ENCODE measurements at places on chromosomes 16 and 17.
A peak's percentile ranks its signal among the peaks of the same experiment; 100 is the strongest.

DNA sequence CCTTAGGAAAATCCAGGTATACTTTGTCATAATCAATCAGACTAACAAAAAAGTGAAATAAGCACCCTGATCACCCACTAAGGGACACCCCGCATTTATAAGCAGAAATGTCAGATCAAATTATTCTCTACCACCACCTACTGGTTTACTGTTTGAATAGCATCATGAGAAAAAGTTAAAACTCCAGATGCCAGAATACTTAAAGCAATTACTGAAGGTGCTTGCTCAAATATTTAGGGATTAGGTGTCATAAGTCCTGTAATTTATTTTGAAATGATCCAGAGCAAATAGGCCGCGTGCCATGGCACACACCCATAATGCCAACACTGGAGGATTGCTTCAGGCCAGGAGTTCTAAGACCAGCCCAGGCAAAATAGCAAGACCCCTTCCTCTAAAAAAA, 2.3 kb downstream of the TOP2A start:
- peak; percentile 24 for DNase-seq

GRCh38 chr17:37774504-37774903, 29.6 kb upstream of the HNF1B start:
- no peak for DNase-seq

GRCh38 chr16:19717314-19717713, 713 bp downstream of the KNOP1 start:
- DNase-seq, result no peak

DNA sequence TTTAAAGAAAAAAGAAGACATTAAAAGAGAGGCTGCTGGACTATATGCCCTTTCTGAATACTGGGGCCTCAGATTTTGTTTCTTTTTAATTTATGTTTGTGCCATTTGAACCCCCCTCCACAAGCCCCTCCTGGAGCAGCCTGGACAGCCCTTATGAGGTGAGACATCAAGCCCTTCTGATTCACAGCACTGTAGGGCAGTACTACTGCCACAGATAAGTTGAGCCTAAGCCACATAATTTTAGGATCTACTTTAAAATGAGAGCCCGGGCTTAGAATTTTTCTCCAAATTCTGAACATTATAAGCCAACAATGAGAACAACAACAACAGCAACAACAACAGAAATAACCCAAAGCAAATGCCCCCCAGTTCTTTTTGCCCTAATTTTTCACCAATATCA, 256.9 kb upstream of the SALL1 start:
- no peak for DNase-seq

DNA sequence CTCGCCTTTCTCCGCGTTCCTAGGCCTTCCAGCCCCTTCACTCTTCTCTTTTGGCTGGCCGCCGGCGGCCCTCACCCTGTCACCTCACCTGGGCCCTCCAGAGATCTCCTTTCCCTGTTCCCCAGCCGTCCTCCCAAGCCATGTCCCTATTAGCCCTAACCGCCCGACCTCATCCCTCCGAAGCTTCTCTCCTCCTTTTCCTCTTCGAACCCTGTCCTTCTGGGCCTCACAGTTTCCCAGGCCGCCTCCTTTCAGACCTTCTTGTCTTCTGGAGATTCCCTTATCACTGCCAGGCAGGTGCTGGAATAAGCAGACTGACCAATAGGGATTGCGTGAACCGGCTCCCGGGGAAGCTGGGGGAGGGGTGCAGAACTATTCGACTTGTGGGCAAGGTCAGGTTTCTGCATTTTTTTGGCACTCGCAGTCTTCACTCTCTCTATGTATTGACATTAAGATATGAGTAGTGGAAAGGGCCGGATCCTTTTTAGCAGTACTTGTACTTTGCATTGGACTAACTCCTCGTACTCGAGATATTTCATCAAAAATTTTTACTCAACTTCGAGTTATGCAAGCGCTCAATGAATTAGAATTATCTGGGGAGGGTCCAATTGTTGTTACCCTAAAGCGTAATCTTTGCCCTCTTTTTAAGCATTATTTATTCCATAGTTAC, 690 bp downstream of the RHOT1 start:
- DNase-seq, result no peak

- no peak for DNase-seq
Measured at GRCh38 chr16:75965504-75966374, 239.4 kb upstream of the CPHXL start.

DNA sequence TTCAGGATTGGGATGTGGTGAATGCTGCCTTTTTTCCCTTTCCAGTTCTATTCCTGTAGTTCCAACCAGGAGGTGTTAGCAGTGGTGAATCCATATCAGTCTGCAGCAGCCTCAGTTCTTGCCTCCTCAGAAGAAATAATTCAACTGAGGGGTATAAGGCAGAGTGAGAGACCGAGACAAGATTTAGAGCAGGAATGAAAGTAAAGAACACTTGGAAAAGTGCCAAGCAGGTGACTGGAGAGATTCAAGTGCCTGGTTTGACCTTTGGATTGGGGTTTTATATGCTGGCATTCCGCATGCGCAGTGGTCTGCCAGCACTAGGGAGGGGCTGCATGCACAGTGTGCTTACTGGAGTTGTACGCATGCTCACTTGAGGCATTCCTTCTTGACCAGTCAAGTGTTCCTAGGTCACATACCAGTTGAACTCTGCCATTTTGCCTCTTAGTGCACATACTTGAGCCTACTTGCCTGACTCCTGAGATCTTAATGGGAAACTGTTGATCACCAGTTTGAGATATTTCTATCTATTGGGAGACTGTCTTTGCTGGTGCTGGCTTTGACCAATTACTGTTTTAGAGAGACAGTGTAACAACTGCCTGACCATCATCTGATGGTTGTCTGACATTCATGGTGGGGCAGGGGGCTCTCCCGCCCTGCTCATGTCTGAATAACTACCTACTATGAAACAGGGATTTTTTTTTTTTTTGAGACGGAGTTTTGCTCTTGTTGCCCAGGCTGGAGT, 680 bp upstream of the CCL15 start:
- peak; percentile 3 for DNase-seq

GRCh38 chr16:69669577-69669976, 56.8 kb downstream of the NQO1 start:
- DNase-seq, result no peak

- DNase-seq, result no peak
Measured at GRCh38 chr17:65688307-65688706, 126.9 kb upstream of the AXIN2 start.

GRCh38 chr17:50956750-50957523, 90.8 kb upstream of the TOB1 start:
- DNase-seq, result peak; percentile 81

GRCh38 chr16:85028685-85029407, 1.3 kb downstream of the KIAA0513 start:
- no peak for DNase-seq

DNA sequence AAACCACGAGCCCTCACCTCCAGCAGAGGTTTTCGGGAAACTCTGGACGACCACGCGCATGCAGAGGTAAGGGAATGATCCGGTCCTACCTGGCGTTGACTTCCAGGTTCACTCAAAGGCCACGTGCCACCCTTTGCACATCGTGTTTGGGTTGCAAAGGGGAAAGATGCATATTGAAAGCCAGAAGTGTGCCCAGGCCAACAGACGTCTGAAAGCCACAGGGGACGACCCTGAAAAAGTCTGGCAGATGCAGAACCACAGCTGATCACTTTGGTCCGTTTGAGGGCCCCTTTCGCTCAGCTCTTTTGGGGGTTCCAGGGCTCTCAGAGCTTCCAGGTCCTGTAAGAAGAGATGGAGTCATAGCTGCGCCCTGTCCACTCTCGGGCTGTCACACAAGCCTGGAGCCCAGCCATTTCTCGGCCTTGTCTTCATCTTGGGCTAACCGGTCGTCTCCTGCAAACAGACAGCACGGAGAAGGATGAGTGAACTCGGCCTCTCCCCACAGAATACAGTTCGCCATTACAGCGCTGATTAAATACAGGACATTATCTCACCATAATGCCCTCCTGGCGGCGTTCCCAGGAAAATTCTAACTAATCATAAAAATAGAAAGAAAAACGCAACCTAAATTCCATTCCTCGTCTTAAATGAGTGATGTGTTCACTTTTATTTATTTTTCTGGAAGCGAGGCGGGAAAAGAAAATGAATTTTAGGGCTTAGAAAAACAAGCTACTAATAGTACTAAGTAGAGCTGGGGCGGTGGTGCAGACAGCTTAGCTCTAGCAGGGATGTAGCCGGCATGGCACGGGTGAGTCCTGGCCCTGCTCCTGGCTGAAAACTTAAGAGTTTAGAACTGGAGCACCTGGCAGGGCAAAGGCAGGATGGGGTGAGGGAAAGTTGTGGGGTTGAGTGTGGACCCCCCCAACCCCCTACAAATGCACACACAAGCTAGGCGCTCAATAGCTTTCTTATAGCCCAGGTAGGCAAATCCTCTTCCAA, 45.5 kb upstream of the ZFHX3 start:
- DNase-seq, result no peak

DNA sequence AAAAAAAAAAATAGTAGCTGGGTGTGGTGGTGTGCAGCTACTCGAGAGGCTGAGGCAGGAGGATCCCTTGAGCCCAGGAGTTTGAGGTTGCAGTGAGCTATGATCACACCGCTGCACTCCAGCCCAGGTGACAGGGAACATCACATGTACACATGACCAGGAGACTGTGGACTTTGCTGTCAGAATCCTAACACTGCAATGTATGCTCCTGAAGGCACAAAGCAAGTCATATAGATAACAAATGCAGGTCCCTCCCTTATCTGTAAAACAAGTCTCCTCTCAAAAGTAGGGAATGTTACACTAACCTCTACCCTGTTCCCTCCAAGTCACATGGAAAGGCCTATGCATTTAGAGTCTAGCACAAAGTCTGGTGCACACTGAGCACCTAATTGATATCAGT, 48.5 kb downstream of the ARHGAP17 start:
- no peak for DNase-seq

GRCh38 chr17:50696365-50696879, 11.3 kb downstream of the ANKRD40 start:
- DNase-seq, result no peak

DNA sequence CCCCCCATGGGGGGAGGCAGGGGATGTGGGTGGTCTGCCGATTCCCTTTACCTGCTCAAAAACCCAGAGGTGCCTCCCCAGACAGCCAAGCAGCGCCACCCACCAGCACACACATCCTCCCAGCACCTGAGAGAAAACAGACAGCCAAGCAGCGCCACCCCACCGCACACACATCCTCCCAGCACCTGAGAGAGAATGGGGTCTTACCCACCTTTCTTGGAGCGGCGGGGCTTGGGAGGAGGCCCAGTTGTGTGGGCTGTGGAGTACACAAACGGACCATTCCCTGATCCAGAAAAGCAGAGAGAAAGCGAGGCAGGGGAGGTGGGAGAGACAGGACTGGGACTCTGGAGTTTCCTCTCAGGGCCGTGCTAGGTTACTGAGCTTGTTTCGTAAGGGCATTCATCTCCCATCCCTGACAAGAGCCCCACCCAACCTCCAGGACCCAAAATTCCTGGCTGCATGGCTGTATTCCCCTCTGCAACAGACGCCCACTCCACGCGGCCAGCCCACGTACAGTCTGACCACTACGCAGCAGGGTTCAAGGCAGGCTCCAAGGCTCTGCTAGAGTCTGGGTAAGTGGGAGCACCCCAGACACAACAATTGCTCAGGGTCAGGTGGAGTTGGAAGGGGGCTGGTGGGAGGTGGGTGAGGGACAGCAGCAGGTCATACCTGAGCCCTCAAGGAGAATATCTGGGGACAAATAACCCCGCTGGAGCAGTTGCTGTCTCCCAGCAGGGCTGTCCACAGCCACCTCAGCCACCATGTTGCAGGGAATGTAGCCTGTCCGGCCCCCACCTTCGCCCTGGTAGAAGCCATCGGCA, 22.3 kb downstream of the TSPOAP1 start:
- DNase-seq, result no peak

DNA sequence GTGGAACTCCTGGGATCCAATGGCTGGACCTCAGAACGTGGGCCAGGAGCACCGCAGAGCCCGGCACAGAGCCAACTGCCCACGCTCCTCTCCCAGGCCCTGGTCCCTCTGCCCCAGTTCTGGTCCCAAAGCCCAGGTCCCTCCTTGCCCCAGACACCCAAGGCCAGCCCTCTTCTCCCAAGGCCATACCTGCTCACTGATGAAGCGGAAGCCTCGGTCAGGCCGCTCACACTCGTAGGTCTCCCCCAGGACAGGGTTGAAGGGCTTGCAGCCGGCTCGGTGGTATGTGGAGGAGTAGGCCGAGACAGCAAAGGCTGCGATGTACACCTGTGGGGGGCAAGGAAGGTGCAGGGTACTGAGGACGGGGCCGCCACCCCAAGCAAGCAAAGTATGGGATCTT, 8.5 kb downstream of the OSBPL7 start:
- no peak for DNase-seq

DNA sequence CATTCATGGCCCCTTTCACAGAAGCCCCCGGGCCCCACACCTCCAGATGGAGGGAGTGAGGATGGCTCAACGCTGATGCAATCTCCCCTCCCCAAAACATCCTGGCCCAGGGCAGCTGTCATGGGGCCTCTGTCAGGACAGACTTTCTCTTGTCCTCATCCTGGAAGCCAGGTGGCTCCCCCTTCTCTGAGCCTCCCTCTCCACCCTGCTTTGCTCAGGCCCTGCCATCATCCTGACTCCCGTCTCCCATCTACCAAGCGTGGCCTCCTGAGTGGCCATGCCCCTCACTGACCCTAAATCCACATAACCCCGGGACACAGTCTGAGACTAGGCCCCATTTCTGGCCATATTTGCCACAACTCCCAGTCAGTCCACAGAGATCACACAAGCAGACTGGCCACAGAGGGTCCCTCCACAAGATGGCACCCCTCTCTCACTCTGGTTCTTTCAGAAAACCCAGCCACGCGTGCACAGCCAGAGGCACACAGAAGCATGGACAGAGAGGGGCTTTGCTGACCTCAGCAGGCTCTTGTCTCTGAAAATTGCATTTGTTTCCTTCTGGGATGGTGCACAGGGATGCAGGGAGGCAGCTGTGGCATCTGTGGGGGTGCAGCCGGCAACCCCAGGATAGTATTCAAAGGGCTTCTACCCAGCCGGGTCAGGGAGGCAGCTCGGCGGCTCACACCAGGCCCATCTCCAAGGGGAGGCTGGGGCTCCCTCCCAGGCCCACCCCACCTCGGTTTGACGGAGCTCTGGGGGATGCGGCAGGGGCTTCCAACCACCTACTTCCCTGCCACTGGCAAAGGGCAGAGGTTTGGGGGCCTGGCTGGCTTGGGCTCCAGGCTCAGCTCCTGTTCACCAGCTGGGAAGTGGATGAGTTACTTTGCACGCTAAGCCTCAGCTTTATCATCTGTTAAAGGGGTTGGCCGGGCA, 16.9 kb downstream of the DOC2B start:
- peak; percentile 36 for DNase-seq

GRCh38 chr16:86101137-86101896, 202.4 kb downstream of the IRF8 start:
- DNase-seq, result no peak

DNA sequence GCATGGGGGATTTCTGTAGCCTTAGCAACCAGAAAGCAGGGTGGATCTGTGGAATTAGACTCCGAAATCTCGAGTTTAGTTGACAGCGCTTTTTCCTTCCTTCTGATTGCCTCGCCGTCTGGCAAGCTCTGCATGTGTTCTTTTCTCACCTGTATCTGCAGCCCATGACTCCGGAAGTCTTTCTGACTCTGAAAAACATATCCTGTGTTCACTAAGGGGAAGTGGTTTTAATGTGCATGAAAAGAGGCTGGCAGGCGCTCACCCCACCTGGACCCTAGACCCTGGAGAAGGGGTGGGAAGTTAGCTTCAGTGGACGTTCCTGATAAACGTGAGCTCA, 158.5 kb downstream of the RPTOR start:
- no peak for DNase-seq

- no peak for DNase-seq
Measured at GRCh38 chr16:58337090-58337444, 42.2 kb upstream of the PRSS54 start.

- no peak for DNase-seq
Measured at GRCh38 chr17:76199469-76199868, 40.8 kb downstream of the RNF157 start.
